ENCODE measurements at places on chromosomes 11 and 22. TPM values are rescaled to one million over a fixed set of nuclear protein-coding genes. Genes with fewer than 3 reads are reported as not detected.

DNA sequence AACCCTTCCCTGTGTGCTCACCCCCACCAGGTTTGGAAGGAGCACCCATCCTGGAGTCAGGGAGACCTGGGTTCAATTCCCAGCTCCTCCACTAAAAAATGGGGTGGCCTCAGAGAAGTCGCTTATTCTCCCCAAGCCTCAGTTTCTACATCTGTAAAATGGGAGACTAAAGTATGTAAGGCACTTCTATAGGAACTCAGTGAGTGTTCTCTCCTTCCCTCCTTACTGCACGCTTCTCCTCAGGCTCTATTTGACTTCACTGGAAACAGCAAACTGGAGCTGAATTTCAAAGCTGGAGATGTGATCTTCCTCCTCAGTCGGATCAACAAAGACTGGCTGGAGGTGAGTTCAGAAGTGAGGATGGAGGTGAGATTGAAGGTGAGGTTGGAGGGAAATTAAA is 11.3 kb downstream of the NCF4 start:
- no peak overlapping the region for H3K27ac ChIP-seq
- no peak for DNase-seq
- no peaks in the 10 kb centered on the region for H3K36me3 ChIP-seq

- H3K36me3 ChIP-seq, result peaks cover 18% of the 10 kb centered on the region
- no peak overlapping the region for H3K27ac ChIP-seq
- no peak for DNase-seq
- no peaks in the 10 kb centered on the region for H3K27me3 ChIP-seq
- H3K4me1 ChIP-seq, result peaks cover 18% of the 10 kb centered on the region
Observed at GRCh38 chr11:69654001-69654659, 13.2 kb downstream of the CCND1 start.

DNA sequence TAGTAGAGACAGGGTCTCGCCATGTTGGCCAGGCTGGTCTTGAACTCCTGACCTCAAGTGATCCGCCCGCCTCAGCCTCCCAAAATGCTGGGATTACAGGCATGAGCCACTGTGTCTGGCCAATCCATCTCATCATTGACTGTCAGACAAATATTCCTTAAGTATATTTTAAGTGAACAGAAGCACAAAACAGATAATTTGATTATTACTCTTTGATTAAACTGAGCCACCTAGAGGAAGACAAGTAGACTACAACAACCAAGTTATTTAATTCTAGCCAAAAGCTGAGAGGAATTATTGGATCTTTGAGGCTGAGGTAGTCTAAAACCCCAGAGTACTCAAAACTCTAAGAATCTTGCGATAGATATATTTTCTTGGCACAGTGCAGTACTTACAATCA is 1.2 kb downstream of the ACRV1 start:
- H3K4me3 ChIP-seq, result no peak overlapping the region
- DNase-seq, result peak; percentile 30
- H3K27me3 ChIP-seq, result no peaks in the 10 kb centered on the region
- H3K4me1 ChIP-seq, result no peaks in the 10 kb centered on the region
- peaks cover 28% of the 10 kb centered on the region for H3K36me3 ChIP-seq

DNA sequence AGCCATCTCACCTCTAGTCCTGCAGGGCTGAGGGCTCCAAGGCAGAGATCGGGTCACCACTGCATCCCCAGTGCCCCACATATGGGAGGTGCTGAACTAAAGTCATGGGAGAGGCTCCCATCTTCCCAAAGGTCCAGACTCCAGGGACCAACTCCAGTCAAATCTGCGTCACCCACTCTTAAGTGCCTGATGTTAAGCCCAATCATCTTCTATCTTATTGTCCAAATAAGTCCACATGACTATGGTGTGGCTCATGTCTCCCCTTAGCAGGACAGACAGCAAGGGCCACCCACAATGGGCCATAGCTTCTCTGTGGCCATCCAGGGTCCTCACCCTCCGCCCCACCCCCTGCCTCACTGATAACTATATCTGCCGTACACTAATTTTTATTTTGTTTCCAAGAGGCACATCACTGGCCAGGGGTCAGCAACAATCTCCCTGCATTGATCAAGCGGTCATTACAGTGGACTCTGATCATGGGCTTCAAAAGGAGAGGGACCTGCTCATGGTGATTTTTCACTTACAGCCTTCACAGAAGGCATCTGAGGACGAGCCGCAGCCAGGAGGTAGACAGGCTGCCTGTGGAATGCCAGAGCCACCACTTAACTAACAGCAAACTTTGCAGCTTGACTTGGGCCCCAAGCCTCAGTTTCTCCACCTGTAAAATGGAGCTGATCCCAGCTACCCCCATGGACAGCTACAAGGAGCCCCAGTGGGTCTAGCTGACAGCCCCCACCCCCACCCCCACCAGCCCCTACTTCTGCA is 23.3 kb downstream of the MYH9 start:
- H3K4me1 ChIP-seq, result peaks cover 91% of the 10 kb centered on the region
- H3K27ac ChIP-seq, result 0 out of 2 replicates have a peak overlapping the region, but pooled peaks have one; percentile 43
- DNase-seq, result no peak
- H3K36me3 ChIP-seq, result no peaks in the 10 kb centered on the region

DNA sequence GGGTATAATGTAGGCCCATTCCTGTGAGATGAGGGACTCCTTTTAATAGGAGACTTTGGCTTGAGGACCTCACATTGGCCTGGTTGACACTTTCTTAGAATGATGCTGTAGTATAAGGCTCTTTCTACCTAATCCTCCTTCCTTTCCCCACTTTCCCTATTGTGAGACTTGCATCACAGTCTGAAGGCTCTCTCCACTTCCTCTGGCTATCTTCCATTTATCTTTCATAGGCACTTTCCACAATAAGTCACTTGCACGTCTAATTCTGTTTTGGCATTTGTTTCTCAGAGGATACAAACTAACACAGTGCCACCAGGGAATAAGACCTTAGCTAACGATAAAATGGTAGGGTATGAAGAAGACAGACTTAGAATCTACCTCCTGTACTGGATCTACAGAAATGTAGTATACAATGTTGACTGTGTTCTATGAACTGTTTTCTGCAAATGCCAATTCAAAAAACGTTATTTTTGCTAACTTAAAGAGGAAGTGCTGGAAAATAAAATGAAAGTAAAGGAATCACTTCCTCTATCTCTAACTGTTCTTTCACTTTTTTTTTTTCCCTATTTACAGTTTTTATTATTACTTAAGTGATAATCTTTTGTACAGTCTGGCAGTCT is 17.9 kb upstream of the PDE3B start:
- H3K36me3 ChIP-seq, result no peaks in the 10 kb centered on the region
- H3K4me1 ChIP-seq, result no peaks in the 10 kb centered on the region
- H3K27me3 ChIP-seq, result no peaks in the 10 kb centered on the region
- H3K27ac ChIP-seq, result no peak overlapping the region
- DNase-seq, result no peak
- no peak overlapping the region for H3K4me3 ChIP-seq

- no peak for DNase-seq
- peaks cover 5% of the 10 kb centered on the region for H3K4me1 ChIP-seq
- H3K27ac ChIP-seq, result no peak overlapping the region
- no peaks in the 10 kb centered on the region for H3K36me3 ChIP-seq
- no peak overlapping the region for H3K4me3 ChIP-seq
- no peaks in the 10 kb centered on the region for H3K27me3 ChIP-seq
Observed at GRCh38 chr22:45608763-45609180, 62.9 kb upstream of the ATXN10 start.

GRCh38 chr11:69657456-69657910 is 16.5 kb downstream of the CCND1 start:
- H3K27ac ChIP-seq, result no peak overlapping the region
- H3K36me3 ChIP-seq, result peaks cover 5% of the 10 kb centered on the region
- no peaks in the 10 kb centered on the region for H3K27me3 ChIP-seq
- H3K4me3 ChIP-seq, result no peak overlapping the region
- peaks cover 18% of the 10 kb centered on the region for H3K4me1 ChIP-seq

GRCh38 chr11:105799728-105800462 is 190.0 kb downstream of the GRIA4 start:
- H3K4me3 ChIP-seq, result no peak overlapping the region
- no peaks in the 10 kb centered on the region for H3K36me3 ChIP-seq
- DNase-seq, result no peak
- H3K27me3 ChIP-seq, result no peaks in the 10 kb centered on the region
- no peak overlapping the region for H3K27ac ChIP-seq

GRCh38 chr11:118622376-118623268 is 15.2 kb downstream of the PHLDB1 start:
- H3K36me3 ChIP-seq, result 0 out of 2 replicates have a peak, but pooled peaks cover 6% of the 10 kb centered on the region
- no peaks in the 10 kb centered on the region for H3K27me3 ChIP-seq

DNA sequence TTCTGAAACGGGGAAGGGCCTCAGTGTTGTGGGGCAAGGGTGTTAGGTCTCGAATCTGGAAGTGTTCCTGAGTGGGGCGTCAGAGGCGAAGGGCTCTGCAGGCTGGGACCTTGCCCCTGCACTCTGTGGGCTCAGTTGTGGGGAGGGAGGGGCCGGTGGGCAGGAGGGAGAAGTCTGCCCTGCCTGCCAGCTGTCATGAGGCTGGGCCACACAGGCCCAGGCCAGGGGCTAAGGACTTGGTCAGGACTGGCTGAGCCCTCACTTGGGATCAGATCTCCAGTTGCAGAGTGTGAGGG is at the start of gene CRACR2B:
Gene CRACR2B, plus strand, starts transcription at position 23 of the 296 bp plus-strand sequence. CDS start 689 bp downstream, outside the sequence.
- peaks cover 26% of the 10 kb centered on the region for H3K4me1 ChIP-seq
- H3K27me3 ChIP-seq, result peaks cover 28% of the 10 kb centered on the region

- DNase-seq, result no peak
- peaks cover 5% of the 10 kb centered on the region for H3K4me1 ChIP-seq
- H3K4me3 ChIP-seq, result no peak overlapping the region
- H3K27me3 ChIP-seq, result no peaks in the 10 kb centered on the region
Observed at GRCh38 chr11:44008698-44009097, 39.1 kb upstream of the ACCSL start.

DNA sequence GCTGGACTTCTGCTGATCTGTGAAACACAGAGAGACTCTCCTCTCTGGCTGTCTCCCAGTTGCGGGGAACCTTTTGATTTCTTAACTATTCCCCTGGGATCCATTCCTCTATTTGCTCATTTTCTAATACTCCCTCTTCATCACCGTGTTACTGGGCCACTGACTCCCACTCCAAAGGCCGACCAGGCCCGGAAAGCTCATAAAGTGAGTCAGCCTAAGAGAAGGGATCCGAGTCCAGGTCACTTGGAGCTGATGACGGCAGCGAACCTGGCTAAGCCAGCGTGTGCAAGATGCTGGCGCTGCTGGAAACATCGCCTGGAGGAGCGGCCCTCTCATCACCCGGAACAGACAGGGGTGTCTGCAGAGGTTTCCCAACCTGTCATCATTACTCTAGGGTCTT is 112.8 kb downstream of the FBXO7 start:
- H3K4me3 ChIP-seq, result no peak overlapping the region
- no peak for DNase-seq
- no peaks in the 10 kb centered on the region for H3K4me1 ChIP-seq

DNA sequence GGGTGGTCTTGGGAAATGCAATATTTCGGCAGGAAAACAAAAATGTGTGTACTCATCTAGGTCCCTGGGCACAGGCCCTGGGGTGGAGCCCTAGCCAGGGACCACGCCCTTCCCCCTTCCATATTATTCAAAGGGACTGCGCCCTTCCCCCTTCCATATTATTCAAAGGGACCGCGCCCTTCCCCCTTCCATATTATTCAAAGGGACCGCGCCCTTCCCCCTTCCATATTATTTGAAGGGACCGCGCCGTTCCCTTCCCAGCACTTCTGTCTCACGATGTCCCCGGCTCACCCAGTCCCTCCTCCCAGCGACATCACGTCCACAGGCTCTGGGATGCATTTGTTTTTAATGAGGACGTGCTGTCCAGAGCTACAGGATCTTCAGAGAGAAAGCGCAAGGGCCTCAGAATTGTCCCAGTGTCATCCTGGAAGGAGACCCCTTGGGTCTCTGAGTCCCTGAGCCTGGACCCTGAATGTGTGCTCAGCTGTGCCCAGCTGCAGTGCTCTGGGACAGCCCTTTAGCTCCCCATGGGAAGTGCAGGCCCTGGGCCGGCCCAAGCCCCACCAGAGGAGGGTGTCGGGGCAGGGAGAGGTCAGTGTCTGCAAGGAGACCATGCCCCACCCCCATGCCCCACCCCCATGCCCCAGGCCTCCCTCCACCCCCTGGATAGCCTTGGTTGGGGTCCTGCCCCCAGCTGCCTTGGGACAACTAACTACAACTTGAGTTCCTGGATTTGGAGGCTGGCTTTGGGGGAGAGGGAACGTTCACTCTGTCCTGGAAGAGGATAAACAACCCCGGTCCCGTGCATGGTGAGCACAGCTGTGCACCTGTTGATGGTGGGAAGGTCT is 810.0 kb downstream of the BRD1 start:
- no peak for DNase-seq
- H3K27ac ChIP-seq, result no peak overlapping the region
- no peaks in the 10 kb centered on the region for H3K4me1 ChIP-seq
- no peaks in the 10 kb centered on the region for H3K27me3 ChIP-seq
- H3K4me3 ChIP-seq, result no peak overlapping the region
- H3K36me3 ChIP-seq, result peaks cover 3% of the 10 kb centered on the region

GRCh38 chr11:22199243-22199642 is 6.4 kb downstream of the ANO5 start:
- H3K4me1 ChIP-seq, result peaks cover 17% of the 10 kb centered on the region
- DNase-seq, result no peak
- H3K36me3 ChIP-seq, result no peaks in the 10 kb centered on the region
- H3K27ac ChIP-seq, result no peak overlapping the region
- 0 out of 2 replicates have a peak, but pooled peaks cover 4% of the 10 kb centered on the region for H3K27me3 ChIP-seq

GRCh38 chr11:132681971-132682370 is 850.3 kb downstream of the OPCML start:
- no peak for DNase-seq
- H3K36me3 ChIP-seq, result no peaks in the 10 kb centered on the region
- H3K27me3 ChIP-seq, result no peaks in the 10 kb centered on the region
- H3K4me3 ChIP-seq, result no peak overlapping the region
- no peaks in the 10 kb centered on the region for H3K4me1 ChIP-seq

- no peak overlapping the region for H3K27ac ChIP-seq
- no peaks in the 10 kb centered on the region for H3K4me1 ChIP-seq
- H3K36me3 ChIP-seq, result no peaks in the 10 kb centered on the region
- H3K4me3 ChIP-seq, result no peak overlapping the region
Observed at GRCh38 chr11:74634537-74634936, 42.2 kb downstream of the POLD3 start.

DNA sequence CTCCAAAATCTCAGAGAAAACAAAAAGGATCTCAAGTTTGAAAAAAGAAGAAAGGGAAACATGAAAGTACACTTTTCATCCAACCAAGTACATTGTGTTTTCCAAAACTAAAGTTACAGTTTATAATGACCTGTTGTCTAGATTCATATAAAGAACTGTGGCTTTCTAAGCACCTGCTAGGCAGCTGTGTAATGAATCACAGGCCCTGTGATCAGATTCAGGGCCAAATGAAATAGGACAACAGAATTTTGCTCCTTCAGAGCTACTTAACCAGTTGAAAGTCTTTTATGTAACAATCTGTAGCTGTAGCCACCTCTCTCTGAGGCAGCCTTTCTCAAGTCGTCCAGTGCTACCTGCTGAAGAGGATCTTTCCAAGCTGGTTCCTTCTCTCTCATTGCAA is 960.0 kb upstream of the RAG2 start:
- H3K27ac ChIP-seq, result no peak overlapping the region
- DNase-seq, result no peak
- H3K4me3 ChIP-seq, result no peak overlapping the region
- H3K36me3 ChIP-seq, result 0 out of 2 replicates have a peak, but pooled peaks cover 3% of the 10 kb centered on the region
- no peaks in the 10 kb centered on the region for H3K27me3 ChIP-seq

XRRA1 gene
- total RNA-seq, result 3.0 TPM

LIMK2 gene
- 35.5 TPM for total RNA-seq

FBLN1 gene
- total RNA-seq, result 137 TPM

OR10A2 gene
- not detected for total RNA-seq

PNPLA5 gene
- total RNA-seq, result 6.8 TPM

ANGPTL5 gene
- total RNA-seq, result not detected

OR52I1 gene
- total RNA-seq, result not detected

Data from GM23338 (cell line).